ENCODE measurements at places on chromosomes 11 and 22.

GRCh38 chr22:28600546-28601143 lies 79.0 kb downstream of the TTC28 start:
- DNase-seq = peak; percentile 51

GRCh38 chr11:102157219-102157618 lies 47.0 kb downstream of the YAP1 start:
- peak; percentile 83 for DNase-seq

- no peak for DNase-seq
Measured at GRCh38 chr11:57339328-57339727, 1.2 kb downstream of the P2RX3 start.

DNA sequence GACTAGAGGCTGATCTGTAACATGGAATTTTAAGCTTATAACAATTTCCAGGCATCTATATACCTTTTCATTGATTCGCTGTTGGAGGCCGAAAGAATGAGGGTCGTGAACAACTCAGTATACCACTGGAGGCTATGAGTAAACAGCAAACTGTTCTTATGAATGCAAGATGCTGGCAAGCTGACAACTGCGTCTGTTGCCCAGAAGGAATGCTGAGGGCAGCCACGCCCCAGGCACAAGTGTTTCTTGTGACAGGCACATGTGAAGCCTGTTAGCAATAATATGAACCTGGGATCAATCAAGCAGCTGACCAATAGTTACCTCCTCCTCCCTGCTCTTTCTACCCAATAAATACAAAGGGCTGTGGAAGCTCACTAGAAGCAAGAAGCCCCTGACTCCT lies 15.3 kb downstream of the RTCB start:
- DNase-seq = no peak

DNA sequence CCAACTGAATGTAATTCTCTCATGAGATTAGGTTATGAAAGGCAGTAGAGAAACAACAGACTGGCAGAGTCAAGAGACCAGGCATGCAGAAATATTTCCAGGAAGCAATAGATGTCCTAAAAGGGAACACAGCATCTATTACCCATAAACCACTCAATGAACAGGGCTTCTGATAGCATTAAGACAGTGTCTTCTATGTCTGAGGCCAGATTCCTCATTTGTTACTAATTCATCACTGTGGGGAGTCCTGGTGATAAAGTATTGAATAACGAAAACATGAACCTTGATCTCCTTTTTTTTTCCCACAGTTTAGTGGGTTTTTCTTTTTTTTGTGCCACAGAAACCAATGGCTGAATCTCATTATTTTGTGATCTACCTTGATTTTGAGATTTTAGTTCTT lies 339.0 kb downstream of the METTL15 start:
- DNase-seq = no peak

- DNase-seq = no peak
Measured at GRCh38 chr11:65700399-65700798, 11.7 kb upstream of the KAT5 start.

DNA sequence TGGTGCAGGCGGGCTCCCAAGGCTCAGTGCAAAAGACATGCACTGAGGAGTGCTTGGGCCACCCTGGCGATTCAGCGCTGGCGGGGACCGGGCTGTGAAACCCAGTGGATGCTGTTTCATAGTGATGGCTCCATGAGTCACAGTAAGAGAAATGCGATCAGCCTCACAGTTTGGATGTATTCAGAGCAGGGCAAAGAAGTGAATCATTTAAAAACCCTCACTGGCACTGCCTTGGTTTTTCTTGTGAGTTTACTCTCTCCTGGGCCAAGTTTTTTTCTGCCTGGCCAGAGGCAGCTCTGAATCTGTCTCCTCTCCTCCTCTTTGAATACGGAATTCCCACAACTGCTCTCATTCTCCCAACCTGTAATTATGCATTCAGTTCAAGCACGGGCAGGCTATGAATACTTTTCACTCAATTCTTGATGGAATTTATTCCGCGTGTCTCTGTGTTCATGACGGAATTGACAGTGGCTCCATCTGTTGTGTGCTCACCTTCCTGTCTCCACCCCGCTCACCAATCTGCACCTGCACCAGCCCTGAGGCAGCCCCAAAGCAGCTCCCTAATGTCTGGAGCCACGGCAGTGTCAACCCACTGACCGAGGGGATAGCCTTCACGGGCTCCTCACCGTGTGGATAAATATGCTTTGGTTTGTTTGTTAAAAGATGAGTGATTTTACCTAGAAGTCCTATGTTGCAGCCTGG lies 14.9 kb downstream of the ADAMTS8 start:
- no peak for DNase-seq

DNA sequence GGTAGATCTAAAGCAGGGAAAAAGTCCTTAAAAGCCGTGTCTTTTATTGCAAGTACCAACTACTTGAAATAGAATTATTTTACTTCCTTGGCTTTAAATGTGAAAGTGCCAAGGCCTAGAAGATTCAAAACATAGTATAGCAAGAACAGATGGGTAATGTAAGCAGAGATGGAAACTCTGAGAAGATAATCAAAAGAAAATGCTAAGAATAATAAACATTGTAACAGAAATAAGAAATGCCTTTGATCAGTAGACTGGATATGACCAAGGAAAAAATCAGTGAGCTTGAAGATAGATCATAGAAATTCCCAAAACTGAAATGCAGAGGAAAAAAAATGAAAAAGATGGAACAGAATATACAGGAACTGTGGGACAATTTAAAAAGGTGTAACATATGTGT lies 113.1 kb downstream of the BLID start:
- DNase-seq = no peak

All from right lung (tissue), 10 donors.